ENCODE measurements at places on chromosomes 5 and 9. TPM values are rescaled to one million over a fixed set of nuclear protein-coding genes. Genes with fewer than 3 reads are reported as not detected.

GRCh38 chr9:72305102-72305546, 59.9 kb downstream of the ZFAND5 start:
- no peaks in the 10 kb centered on the region for H3K36me3 ChIP-seq
- no peak for DNase-seq
- H3K27ac ChIP-seq, result no peak overlapping the region
- H3K27me3 ChIP-seq, result no peaks in the 10 kb centered on the region
- H3K4me3 ChIP-seq, result no peak overlapping the region
- H3K4me1 ChIP-seq, result peaks cover 5% of the 10 kb centered on the region

DNA sequence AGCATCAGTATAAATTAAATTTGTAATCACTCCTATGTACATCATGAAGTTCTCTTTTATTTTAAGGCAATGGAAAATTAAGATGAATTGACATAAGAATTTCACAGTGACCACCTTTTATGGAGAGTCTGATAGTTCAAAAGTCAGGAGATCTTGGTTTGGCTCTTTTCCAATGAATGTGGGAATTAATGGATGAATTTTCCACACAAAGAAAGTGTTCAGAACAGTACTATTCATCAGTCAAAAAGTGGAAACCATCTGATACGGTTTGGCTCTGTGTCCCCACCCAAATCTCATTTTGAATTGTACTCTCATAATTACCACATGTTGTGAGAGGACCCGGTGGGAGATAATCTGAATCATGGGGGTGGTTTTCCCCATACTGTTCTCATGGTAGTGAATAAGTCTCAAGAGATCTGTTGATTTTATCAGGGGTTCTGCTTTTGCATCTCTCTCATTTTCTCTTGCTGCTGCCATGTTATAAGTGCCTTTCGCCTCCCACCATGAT, 24.5 kb downstream of the CCDC125 start:
- H3K4me1 ChIP-seq, result no peaks in the 10 kb centered on the region
- no peak overlapping the region for H3K27ac ChIP-seq
- H3K27me3 ChIP-seq, result no peaks in the 10 kb centered on the region
- H3K4me3 ChIP-seq, result no peak overlapping the region

Gene NPDC1
- polyA plus RNA-seq, result 38.4 TPM

DNA sequence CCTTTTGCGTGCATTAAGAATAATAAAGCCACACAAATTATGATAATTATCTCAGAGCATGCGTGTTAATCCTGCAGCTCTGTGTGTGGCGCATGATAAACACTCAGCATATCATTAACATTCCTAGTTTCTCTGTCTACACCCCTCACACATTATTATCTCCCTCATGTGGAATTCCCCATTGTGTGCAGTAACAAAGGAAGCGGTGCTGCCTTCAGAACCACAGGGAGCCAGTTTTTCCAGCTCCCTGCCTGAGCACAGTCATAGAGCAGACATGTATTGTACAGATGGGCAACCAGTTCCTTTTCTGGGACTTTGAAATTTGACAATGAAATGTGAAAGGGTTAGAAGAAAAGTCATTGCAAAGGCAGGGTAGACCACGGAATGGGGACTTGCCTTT, 1365.5 kb upstream of the CDH9 start:
- H3K27me3 ChIP-seq, result no peaks in the 10 kb centered on the region
- no peak overlapping the region for H3K4me3 ChIP-seq
- no peak overlapping the region for H3K27ac ChIP-seq
- no peaks in the 10 kb centered on the region for H3K4me1 ChIP-seq
- no peak for DNase-seq

DNA sequence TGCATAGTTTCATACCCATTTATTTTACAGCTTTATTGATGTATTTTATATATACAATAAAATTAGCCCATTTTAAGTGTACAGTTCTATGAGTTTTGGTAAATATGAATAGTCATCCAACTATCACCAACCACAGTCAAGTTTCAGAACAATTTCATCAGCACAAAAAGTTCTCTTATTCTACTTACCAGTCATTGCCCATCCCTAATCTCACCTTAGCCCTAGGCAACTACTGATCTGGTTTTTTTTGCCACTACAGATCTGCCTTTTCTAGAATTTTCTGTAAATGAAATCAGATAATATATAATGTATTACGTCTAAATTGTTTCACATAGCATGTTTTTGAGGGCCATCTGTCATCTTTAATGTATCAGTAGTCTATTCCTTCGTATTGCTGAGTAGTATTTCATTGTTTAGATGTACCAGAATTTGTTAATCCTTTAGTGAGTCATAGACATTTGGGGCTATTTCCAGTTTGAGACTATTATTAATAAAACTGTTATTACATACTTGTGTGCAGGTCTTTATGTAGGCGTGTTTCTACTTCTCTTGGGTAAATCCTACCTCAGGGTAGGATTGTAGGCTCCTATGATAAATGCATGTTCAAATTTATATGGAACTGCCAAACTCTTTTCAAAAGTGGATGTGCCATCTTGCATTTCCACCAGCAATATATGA, 198.5 kb upstream of the ADAMTSL1 start:
- H3K27ac ChIP-seq, result no peak overlapping the region
- no peaks in the 10 kb centered on the region for H3K36me3 ChIP-seq
- DNase-seq, result no peak
- H3K27me3 ChIP-seq, result no peaks in the 10 kb centered on the region
- H3K4me1 ChIP-seq, result no peaks in the 10 kb centered on the region
- H3K4me3 ChIP-seq, result no peak overlapping the region

- no peaks in the 10 kb centered on the region for H3K4me1 ChIP-seq
- no peak for DNase-seq
- H3K27me3 ChIP-seq, result no peaks in the 10 kb centered on the region
Observed at GRCh38 chr5:167769846-167770413, 521.5 kb upstream of the WWC1 start.

Gene PCDHB2
- polyA plus RNA-seq, result not detected

Gene PCDHGB4
- polyA plus RNA-seq, result 0.08 TPM

- H3K27me3 ChIP-seq, result no peaks in the 10 kb centered on the region
- H3K27ac ChIP-seq, result no peak overlapping the region
- no peaks in the 10 kb centered on the region for H3K4me1 ChIP-seq
- H3K36me3 ChIP-seq, result no peaks in the 10 kb centered on the region
- no peak overlapping the region for H3K4me3 ChIP-seq
Observed at GRCh38 chr5:72602696-72603685, 95.8 kb upstream of the ZNF366 start.

Gene MUSK
- not detected for polyA plus RNA-seq

Gene FGF1
- polyA plus RNA-seq, result not detected

DNA sequence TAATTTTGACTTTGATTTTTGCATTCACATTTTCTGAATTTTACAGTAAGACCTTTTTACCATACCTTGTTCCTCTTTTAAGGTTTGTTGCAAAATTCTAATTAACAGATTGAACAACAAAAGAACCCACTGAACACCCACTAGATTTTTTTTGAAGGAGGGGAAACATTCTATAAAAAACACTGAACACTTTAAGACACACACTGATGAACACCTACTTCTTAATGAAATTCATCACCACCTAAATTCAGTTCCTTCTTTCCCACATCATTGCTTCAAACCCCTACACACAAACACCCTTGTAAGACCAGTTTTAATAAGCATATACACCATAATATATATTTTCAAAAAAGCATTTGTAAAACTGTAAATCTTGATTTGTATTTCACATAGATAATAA, 559.0 kb upstream of the MEF2C start:
- H3K4me3 ChIP-seq, result no peak overlapping the region
- no peaks in the 10 kb centered on the region for H3K36me3 ChIP-seq
- no peak for DNase-seq
- H3K27ac ChIP-seq, result no peak overlapping the region

DNA sequence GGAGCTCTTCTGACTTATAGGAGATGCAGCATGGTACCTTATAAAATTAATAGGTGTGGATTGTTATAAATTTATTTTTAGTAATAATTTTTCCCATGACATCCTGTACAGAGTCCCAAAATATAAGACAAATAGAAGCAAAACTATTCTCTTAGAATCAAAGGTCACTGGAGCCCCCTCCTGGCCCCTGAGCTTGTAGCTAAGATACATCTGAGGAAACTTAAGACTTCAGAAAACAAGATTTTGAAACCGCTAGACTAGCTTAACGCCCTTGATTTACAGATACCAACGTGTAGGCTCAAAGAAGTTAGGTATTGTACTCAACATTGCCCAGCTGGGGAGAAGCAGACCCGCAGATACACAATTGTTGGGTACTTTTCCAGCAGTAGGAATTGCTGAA, 45.7 kb upstream of the KCNN2 start:
- DNase-seq, result no peak
- no peak overlapping the region for H3K4me3 ChIP-seq
- H3K27me3 ChIP-seq, result no peaks in the 10 kb centered on the region
- H3K27ac ChIP-seq, result no peak overlapping the region
- H3K36me3 ChIP-seq, result no peaks in the 10 kb centered on the region
- no peaks in the 10 kb centered on the region for H3K4me1 ChIP-seq

GRCh38 chr9:18819418-18819817, 213.6 kb downstream of the SAXO1 start:
- H3K4me3 ChIP-seq, result no peak overlapping the region
- no peaks in the 10 kb centered on the region for H3K27me3 ChIP-seq
- H3K27ac ChIP-seq, result no peak overlapping the region
- H3K4me1 ChIP-seq, result no peaks in the 10 kb centered on the region

DNA sequence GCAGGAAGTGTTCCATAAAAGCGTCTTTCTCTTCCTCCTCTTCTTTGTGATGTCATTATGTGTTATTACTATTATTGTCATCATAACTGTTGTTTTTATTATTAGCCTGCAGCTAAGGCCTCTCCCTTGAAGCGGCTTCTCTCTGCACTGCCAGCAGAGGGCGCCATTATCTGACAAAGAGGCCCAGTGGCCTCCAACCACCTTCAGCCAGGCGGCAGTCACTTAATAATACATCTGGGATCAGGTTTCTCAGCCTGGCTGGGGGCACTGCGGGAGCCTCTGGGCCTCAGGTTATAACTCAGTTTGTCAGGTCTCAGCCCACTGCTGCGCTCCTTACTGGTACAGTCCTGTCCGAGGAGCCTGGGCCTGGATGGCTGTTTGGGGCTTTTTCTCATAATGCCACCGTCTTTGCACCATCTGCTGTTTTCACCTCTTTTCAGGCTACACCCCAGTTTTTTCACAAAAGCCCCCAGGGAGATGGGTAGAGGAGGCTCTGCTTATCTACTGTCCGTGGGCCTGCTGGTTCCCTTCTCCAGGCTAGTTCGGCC, 281.9 kb downstream of the NSG2 start:
- H3K36me3 ChIP-seq, result no peaks in the 10 kb centered on the region
- no peaks in the 10 kb centered on the region for H3K4me1 ChIP-seq
- no peaks in the 10 kb centered on the region for H3K27me3 ChIP-seq
- no peak for DNase-seq

Gene IL4
- polyA plus RNA-seq, result not detected

DNA sequence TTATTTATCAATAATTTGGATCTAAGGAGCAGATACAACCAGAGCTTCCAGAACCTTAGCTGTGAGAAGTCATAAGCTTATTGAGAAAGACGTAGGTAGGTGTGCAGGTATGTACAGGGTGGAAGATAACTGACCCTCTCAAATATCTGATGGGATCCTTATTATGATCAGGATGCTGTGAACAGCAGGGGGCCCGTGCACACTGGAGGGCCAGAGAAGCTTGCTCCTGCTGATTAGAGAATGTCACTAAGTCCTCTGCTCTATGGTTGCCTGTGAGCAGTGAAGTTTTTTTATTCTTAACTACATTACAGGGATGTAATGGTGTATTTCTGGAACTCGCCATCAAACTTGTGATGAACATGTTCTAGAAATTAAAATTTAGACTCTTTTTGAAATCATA, 108.9 kb upstream of the POU5F2 start:
- H3K27me3 ChIP-seq, result no peaks in the 10 kb centered on the region
- no peak overlapping the region for H3K4me3 ChIP-seq
- no peak overlapping the region for H3K27ac ChIP-seq
- H3K36me3 ChIP-seq, result no peaks in the 10 kb centered on the region

DNA sequence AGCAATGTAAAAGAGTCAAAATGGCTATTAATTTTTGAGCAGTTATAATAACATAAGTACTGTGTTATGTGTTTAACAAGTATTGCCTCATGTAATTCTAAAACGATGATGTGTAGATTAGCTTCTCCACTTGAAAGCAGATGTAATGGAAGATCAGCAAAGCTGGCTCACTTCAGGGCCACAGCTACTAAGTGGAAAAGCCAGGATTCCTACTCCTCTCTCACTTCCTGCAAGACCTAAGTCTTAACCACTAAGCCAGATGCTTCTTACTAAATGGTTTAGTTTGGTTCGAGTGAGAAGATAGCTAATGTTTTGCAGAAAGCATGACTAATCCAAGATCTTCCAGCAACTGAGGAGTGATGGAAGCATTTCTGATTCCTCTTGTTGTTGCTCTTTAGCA, 15.7 kb upstream of the TNC start:
- no peak overlapping the region for H3K4me3 ChIP-seq
- H3K36me3 ChIP-seq, result no peaks in the 10 kb centered on the region
- DNase-seq, result no peak
- no peak overlapping the region for H3K27ac ChIP-seq
- no peaks in the 10 kb centered on the region for H3K27me3 ChIP-seq

- H3K4me1 ChIP-seq, result no peaks in the 10 kb centered on the region
- no peaks in the 10 kb centered on the region for H3K27me3 ChIP-seq
- no peak for DNase-seq
- H3K27ac ChIP-seq, result no peak overlapping the region
- no peak overlapping the region for H3K4me3 ChIP-seq
Observed at GRCh38 chr9:95133325-95133705, 184.2 kb downstream of the FANCC start.

GRCh38 chr9:36306471-36307306, 48.4 kb upstream of the GNE start:
- no peaks in the 10 kb centered on the region for H3K27me3 ChIP-seq
- H3K4me3 ChIP-seq, result no peak overlapping the region
- no peak for DNase-seq
- peaks cover 8% of the 10 kb centered on the region for H3K4me1 ChIP-seq
- no peaks in the 10 kb centered on the region for H3K36me3 ChIP-seq
- H3K27ac ChIP-seq, result no peak overlapping the region

DNA sequence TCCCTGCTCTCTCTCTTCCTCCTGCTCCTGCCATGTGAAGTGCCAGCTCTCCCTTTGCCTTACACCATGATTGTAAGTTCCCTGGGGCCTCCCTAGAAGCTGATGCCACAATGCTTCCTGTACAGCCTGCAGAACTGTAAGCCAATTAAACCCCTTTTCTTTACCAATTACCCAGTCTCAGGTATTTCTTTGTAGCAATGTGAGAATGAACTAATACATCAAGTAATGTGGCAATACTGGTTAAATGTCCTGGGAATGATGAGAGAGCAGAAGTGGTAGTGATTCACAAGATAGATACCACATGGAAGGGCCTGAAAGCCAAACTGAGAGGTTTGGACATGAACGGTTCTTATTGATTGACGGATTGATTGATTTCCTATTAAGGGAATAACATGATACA, 62.6 kb upstream of the IL12B start:
- H3K4me1 ChIP-seq, result no peaks in the 10 kb centered on the region
- H3K27me3 ChIP-seq, result no peaks in the 10 kb centered on the region
- no peak overlapping the region for H3K27ac ChIP-seq
- no peak overlapping the region for H3K4me3 ChIP-seq
- no peak for DNase-seq

Gene WDR31
- 0.22 TPM for polyA plus RNA-seq

Gene ANKRD20A1
- polyA plus RNA-seq, result 1.7 TPM

Gene MEIKIN
- 0.69 TPM for polyA plus RNA-seq

- peaks cover 9% of the 10 kb centered on the region for H3K4me1 ChIP-seq
- H3K4me3 ChIP-seq, result no peak overlapping the region
- H3K27ac ChIP-seq, result no peak overlapping the region
- no peak for DNase-seq
- peaks cover 67% of the 10 kb centered on the region for H3K27me3 ChIP-seq
Observed at GRCh38 chr5:93611976-93612854, 29.2 kb downstream of the NR2F1 start.
